SHP77 (cell line): ENCODE measurements at places on chromosomes 6 and 20.

GRCh38 chr20:51934301-51935002, 132.1 kb upstream of the SALL4 start:
- DNase-seq, result no peak

- DNase-seq, result no peak
Observed at GRCh38 chr6:42103216-42103615, 39.2 kb downstream of the C6orf132 start.

- DNase-seq, result no peak
Observed at GRCh38 chr6:79666634-79667033, 35.5 kb downstream of the SH3BGRL2 start.

DNA sequence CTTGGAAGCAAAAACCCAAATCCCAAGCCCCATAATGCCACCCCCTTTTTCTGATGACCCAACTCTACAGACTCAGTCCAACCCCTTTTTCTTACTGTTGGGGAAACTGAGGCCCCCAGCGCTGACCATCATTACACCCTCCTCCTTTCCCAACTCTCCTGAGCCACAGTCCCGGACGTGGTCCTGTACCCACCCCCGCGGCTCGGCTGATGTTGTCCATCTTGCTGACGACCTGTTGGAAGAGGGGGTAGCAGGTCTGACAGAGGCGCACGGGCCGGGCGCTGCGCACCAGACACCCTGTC, 533 bp downstream of the OSTM1 start:
- DNase-seq, result no peak

DNA sequence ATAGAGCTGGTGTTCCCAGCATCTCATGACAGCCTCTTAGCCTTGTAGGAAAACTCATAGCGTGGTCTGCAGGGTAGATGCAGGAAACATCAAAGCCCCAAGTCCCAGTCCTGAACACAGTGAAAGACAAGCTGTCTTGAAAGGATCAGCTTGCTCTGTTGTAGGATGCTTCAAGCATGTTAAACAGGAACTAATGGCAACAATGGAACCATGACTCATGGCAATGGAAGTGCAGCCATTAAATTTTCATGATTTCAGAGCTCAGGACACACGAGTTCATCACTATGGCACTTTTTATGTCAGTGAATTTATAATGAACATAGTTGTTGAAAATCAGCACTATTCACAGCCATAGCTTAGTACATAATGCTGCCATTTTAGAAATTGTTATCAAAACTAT, 367.7 kb downstream of the KIF16B start:
- DNase-seq, result no peak
